Neural cell (in vitro differentiated cells): ENCODE measurements at places on chromosomes 1 and 21. TPM values are rescaled to one million over a fixed set of nuclear protein-coding genes. Genes with fewer than 3 reads are reported as not detected.

Gene PDC
- polyA plus RNA-seq: not detected in 2 replicates

Gene MIS18A
- polyA plus RNA-seq: 15.9 and 21.8 TPM in 2 replicates

Gene ANGPTL3
- not detected in 2 replicates for polyA plus RNA-seq

Gene TMEM269
- 1.1 and 1.9 TPM in 2 replicates for polyA plus RNA-seq

Gene RPS6KA1
- 4.9 and 7.9 TPM in 2 replicates for polyA plus RNA-seq

Gene SLC9C2
- 0.31 and 0.46 TPM in 2 replicates for polyA plus RNA-seq
